ENCODE measurements at places on chromosomes 7 and 10.

DNA sequence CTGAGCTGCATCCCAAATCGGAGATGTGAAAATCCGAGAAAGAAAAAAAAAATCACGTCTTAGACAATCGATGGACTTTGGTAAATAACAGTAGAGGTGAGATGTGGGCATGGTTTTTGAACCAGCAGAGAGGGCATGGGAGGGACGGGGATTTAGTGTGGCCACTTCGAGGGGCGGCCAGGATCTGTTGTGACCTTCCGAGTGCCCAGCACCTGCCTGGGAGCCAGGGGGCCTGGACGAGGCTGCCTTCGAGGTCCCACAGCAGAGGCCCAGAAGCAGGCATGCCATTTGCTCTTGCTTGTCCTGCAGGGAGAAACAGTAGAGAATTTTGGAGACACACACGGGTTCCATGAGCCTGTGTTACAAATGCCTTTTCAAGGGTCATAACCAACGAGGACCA is 469.7 kb upstream of the FOXK1 start:
- DNase-seq = no peak

DNA sequence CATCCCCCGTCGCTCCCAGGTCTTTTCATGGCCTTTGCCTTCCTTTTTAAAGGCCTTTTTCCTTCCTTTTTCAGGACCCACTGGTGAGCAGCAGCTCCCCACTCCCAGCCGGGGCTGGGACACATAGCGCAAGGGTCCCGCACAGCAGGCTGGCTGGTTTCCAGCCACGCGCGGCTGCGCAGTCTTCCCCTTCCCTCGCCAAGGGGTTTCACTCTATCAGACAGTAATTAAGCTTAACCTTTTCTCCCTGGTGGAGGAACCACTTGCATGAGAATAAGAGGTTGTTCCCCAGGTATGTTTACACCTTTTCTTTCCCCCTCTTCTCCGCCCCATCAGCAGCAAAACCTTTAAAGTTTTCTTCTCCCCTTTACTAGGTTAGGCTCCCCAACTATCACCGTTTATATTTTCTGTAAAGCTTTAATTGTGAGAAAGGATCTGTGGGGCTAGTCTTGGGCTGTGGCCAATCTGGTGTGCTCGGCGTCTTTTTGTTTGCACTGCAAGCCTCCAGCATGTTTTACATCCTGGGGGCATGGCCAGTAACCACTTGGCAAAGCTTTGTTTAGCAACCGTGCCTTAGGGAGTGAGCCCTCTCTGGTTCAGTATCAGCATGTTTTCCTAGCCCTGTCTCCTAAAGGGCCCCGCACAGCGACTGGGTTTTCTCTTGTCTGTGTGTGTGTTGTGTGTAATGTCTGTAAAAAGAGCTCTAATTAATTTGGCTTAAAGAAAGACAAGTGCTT is 219.6 kb downstream of the PHF14 start:
- DNase-seq = peak; percentile 54

- DNase-seq = peak; percentile 74
Measured at GRCh38 chr10:89904755-89905154, 203.4 kb downstream of the KIF20B start.

GRCh38 chr10:6102128-6102527 is 13.3 kb downstream of the RBM17 start:
- DNase-seq = no peak
